Effector memory CD4-positive, alpha-beta T cell (primary cell): ENCODE measurements at places on chromosomes 2 and 18.

DNA sequence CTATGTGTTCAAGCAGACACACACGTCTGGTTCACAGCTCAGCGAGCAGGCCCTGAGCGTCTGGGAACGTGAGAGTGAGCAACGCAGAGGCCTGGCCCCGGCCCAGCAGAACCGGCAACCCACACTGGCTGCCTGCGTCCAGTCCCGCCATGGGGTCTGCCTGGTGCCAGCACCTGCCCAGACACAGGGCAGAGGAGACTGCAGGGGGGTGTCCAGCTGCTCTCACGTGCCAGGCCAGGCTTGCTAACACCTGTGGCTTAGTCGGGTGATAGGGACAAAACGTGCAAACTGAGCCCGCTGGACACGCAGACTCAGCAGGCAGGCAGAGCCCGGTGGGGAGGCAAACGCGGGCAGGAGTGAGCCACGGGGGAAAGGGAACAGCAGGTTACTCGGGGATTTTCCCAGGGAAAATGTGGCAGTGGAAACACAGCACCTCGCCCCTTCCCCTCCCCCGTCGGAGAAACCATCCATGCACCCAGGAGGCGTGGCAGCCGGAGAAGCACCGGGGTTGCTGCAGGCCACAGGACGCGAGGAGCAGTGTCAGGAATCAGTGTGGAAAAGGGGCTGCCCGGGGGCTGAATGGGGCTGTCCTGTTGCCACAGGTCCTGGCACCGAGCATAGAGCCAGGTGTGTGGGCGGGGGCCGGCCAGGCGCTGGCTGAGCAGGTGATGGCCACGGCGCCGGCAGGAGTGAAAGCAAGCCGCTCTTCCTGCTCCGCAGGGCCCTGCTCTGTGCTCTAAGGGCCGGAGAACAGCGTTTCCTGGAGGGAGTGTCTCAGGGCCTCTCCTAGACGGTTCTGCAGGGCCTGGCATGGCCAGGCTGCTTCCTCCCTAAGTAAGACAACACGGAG, 154.7 kb downstream of the HDAC4 start:
- no peak for DNase-seq

DNA sequence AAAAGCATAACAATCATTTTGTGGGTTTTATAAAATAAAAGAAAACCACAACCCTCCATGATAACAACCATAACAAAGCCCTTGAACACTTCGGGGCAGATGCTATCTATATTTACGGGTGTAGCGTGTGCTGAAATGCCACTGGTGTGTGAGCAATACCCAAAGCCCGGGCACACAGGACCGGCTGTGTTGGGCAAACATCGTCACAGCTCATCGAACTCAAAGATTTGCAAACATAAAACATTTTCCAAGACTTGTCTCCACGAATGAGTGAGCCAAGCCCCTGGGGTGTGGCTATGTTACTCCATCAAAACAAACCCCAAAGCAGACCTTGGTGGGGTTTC, 290.2 kb downstream of the LPIN1 start:
- DNase-seq, result no peak

GRCh38 chr18:56096861-56097260, 508.9 kb upstream of the TCF4 start:
- DNase-seq, result no peak

DNA sequence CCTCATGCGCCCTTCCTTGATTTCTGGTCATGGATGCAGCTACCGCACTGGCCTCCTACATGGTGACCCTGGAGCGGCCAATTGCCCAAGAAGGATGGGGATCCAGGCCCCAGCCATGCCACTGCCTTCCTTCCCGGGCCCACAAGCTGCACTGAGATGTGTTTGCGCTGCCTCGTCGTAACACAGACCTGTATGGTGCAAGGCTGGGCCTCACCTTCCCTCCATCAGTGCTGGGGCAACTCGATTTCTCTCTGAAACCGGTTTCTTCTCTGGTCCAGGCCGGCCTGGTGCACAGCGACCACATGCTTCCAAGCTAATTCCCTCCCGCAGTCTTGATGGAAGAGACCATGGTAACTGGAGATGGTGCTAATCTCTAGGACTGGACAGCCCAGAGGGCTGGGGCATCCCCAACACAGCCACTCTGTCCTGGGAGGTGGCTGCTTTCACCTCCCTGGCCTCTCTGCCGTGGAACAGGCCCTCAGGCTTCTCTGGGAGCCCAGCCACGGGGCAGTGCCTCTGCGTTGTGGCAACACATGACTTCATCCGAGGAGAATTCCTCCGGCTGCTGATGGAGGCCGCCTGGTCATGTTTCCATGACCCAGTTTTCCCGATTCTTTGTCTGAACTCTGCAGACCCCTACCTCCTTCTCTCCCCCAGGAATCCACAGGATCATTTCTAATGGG, 184.2 kb downstream of the GLI2 start:
- no peak for DNase-seq

GRCh38 chr2:25844089-25844488, 34.2 kb downstream of the ASXL2 start:
- DNase-seq, result no peak

- no peak for DNase-seq
Measured at GRCh38 chr18:5515011-5515784, 28.6 kb downstream of the EPB41L3 start.
